ENCODE measurements at places on chromosomes 4 and X.
A peak's percentile ranks its signal among the peaks of the same experiment; 100 is the strongest.

DNA sequence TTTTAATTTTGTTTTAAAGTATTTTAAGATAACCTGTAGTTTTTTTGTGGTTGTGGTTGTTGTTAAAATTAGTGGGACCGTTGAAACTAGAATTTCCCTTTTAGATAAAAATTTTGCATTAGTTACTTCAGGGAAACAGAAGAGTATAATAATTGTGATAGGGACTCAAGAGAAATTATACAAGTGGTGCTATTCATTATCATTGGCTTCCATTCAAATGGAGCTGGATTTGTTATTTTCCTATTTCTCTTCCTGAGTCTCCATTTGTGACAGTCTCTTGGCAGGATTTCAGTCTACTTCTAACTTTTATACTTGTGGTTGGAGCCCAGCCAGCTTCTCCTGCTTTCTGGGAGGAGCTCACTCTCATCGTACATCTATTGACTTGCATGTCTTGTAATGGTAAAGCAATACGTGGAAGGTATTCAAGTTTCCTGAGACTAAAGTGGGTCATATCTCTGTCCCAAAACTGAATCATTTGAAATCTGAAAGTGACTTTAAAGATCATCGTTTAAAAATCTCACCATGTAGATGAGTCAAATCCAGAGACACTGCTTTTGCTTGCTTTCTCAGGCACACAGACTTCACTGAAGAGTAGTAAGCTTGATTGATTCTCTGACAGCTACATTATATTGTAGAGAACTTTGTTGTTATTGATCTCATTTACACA, 155.8 kb downstream of the RPA4 start:
- no peaks in the 10 kb centered on the region for H3K27me3 ChIP-seq
- DNase-seq, result no peak
- H3K4me1 ChIP-seq, result no peaks in the 10 kb centered on the region

DNA sequence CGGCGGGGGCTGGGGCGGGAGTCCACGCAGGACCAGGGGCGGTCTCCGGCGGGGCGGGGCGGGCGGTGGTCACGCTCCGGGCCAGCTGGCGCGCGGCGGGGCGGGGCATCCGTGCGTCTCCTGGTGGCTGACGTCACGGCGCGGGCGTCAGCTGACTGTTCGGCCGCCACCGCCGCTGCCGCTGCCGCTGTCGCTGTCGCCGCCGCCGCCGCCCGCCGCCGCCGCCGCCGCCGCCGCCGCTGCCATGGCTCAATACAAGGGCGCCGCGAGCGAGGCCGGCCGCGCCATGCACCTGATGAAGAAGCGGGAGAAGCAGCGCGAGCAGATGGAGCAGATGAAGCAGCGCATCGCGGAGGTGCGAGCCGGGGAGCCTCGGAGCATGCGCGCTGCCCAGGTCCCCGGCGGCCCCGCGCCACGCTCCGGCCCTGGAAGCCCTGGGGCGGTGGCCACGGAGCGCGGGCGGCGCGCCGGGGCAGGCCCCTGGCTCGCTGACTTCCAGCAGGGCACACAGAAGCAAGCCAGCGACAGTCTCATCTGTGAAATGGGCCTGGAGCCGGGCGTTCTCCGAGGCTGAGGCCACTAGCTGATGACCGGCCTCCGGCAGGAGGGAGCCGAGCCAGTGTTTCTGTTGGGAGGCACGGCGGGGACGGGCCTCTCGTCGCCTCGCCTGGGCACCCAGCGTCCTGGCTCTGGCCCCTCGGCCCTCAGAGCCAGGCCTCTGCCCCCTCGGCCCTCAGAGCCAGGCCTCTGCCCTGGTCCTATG, at the start of gene FAM50A:
Gene FAM50A (plus strand): TSS at position 150 of the 763 bp plus-strand sequence. CDS start 95 bp downstream, at position 245.
- H3K36me3 ChIP-seq, result peaks cover 15% of the 10 kb centered on the region
- peak within 1 kb of the TSS; percentile 46 for H3K4me3 ChIP-seq
- peak; percentile 61 for DNase-seq

DNA sequence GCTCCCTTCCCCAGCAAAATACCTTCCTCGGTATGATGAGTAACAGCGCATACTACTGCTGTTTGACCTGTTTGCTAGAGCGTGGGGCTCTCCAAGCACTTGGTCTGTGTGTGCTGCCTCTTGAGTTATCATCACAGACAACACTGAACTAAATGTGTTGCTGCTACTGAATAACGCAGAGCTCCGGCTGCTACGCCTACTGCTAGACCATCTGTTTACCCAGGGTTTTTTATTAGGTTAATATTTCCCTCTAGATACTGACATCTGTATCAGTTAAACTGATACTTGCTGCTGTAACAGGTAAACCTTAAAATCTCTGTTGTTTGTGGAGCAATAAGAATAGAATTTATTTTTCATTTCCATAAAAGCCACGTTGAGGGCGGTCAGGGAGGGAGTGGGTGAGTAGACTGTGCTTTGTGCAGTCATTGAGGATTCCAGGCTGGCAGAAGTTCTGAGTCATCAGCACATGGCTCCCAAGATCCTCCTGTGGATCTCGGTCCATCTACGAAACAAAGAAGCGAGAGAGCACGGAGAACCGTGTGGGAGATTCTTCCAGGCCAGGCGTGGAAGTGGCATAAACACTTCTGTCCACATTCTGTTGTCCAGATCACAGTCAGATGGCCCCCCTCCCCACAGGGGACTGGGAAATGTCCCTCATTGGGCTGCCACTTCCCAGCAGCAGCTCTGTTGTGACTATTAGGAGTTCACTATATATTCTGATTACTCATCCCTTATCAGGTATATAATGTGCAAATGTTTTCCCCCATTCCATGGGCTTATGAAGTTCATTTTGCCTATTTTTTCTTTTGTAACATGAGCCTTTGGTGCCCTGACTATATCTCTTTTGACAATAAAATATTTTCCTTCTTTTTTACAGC, 14.1 kb downstream of the GRK4 start:
- no peaks in the 10 kb centered on the region for H3K27me3 ChIP-seq
- H3K27ac ChIP-seq, result no peak overlapping the region
- H3K36me3 ChIP-seq, result no peaks in the 10 kb centered on the region
- H3K4me3 ChIP-seq, result no peak overlapping the region
- H3K4me1 ChIP-seq, result no peaks in the 10 kb centered on the region

- no peaks in the 10 kb centered on the region for H3K4me1 ChIP-seq
- H3K36me3 ChIP-seq, result no peaks in the 10 kb centered on the region
- H3K27me3 ChIP-seq, result no peaks in the 10 kb centered on the region
- no peak overlapping the region for H3K4me3 ChIP-seq
- DNase-seq, result no peak
These were observed 55.0 kb downstream of the BEX3 start for GRCh38 chrX:103431316-103431715.

- H3K27ac ChIP-seq, result no peak overlapping the region
- H3K4me3 ChIP-seq, result no peak overlapping the region
- H3K27me3 ChIP-seq, result no peaks in the 10 kb centered on the region
- H3K36me3 ChIP-seq, result no peaks in the 10 kb centered on the region
- no peaks in the 10 kb centered on the region for H3K4me1 ChIP-seq
- DNase-seq, result no peak
These were observed 8.6 kb downstream of the SRD5A3 start for GRCh38 chr4:55354648-55355047.

- no peaks in the 10 kb centered on the region for H3K4me1 ChIP-seq
- no peaks in the 10 kb centered on the region for H3K27me3 ChIP-seq
- peaks cover 38% of the 10 kb centered on the region for H3K36me3 ChIP-seq
- no peak overlapping the region for H3K27ac ChIP-seq
These were observed 162.9 kb downstream of the LRBA start for GRCh38 chr4:150852216-150852615.

DNA sequence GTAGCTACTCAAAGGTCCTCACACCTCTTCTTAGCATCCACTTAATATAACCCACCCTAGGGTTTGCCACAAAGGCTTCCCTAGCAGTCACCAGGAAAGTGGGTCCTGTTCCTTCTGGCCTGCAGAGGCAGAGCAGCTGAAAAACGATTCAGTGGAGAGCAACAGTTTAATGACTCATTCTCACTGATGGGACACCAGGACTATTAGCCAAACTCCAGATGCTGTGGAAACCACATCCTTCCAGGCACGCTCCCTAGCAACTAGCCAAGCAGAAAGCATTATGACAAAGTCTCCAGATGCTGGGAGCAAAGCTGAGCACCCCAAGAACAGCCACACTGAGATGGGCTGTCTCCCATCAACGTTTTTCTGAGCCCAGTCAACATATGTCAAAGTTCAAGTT, 30.3 kb upstream of the UTP14A start:
- H3K4me1 ChIP-seq, result no peaks in the 10 kb centered on the region
- no peaks in the 10 kb centered on the region for H3K27me3 ChIP-seq

- H3K27me3 ChIP-seq, result no peaks in the 10 kb centered on the region
- peak overlapping the region; percentile 32 for H3K4me3 ChIP-seq
- DNase-seq, result no peak
- no peaks in the 10 kb centered on the region for H3K36me3 ChIP-seq
These were observed 978 bp downstream of the HS6ST2 start for GRCh38 chrX:132957211-132958090.

GRCh38 chrX:117743469-117744251, 372.9 kb downstream of the KLHL13 start:
- H3K4me3 ChIP-seq, result no peak overlapping the region
- H3K4me1 ChIP-seq, result no peaks in the 10 kb centered on the region
- no peak overlapping the region for H3K27ac ChIP-seq
- DNase-seq, result no peak
- H3K36me3 ChIP-seq, result no peaks in the 10 kb centered on the region
- no peaks in the 10 kb centered on the region for H3K27me3 ChIP-seq

GRCh38 chrX:150212672-150213480, 150.2 kb upstream of the MAMLD1 start:
- H3K27me3 ChIP-seq, result no peaks in the 10 kb centered on the region
- no peak overlapping the region for H3K4me3 ChIP-seq
- H3K27ac ChIP-seq, result no peak overlapping the region
- no peaks in the 10 kb centered on the region for H3K4me1 ChIP-seq
- no peaks in the 10 kb centered on the region for H3K36me3 ChIP-seq

GRCh38 chr4:2141762-2142451, 82.8 kb downstream of the NAT8L start:
- H3K27ac ChIP-seq, result no peak overlapping the region
- H3K36me3 ChIP-seq, result no peaks in the 10 kb centered on the region
- no peaks in the 10 kb centered on the region for H3K27me3 ChIP-seq
- no peaks in the 10 kb centered on the region for H3K4me1 ChIP-seq
- DNase-seq, result no peak
- no peak overlapping the region for H3K4me3 ChIP-seq

DNA sequence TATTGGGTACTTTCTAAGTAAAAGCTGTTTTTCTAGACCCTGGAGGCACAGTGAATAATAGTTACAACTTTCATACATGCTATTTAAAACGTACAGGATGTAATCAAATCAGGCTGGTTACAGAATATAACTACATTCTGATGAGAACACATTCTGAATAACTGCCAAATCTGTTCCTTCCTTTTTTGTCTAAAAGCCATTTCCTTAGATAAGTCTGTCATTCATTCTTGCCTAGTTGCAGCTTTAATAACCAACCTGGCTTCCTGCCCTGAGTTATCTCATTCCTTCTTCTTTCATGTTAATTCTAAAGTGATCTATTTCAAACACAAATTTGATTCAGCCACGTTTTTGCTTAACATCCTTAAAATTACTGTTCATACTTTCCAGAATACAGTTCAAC, 189.7 kb upstream of the ITM2A start:
- no peaks in the 10 kb centered on the region for H3K4me1 ChIP-seq
- H3K4me3 ChIP-seq, result no peak overlapping the region
- H3K27ac ChIP-seq, result no peak overlapping the region
- H3K36me3 ChIP-seq, result no peaks in the 10 kb centered on the region
- no peak for DNase-seq

DNA sequence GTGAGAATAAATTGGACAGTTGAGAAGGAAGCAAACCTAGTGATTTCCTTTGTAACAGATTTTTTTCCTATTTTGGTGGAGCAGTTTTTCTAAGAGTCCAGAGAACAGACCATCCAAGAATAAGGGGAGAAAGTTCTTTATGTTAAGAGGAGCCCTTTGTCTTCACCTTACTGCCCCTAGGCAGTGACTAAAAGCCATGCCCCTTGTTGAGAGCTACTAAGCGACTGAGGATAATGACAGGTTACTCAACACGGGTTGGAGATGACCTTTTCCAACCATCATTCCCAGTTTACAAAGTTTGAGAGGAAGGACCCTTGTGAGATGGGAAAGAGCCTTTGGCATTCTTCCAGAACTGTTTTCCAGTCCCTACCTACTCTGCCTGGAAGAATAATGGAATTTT, 3.2 kb downstream of the CCDC160 start:
- H3K36me3 ChIP-seq, result no peaks in the 10 kb centered on the region
- H3K4me1 ChIP-seq, result no peaks in the 10 kb centered on the region
- H3K4me3 ChIP-seq, result no peak overlapping the region
- DNase-seq, result no peak

- no peak overlapping the region for H3K4me3 ChIP-seq
- H3K36me3 ChIP-seq, result no peaks in the 10 kb centered on the region
- no peak overlapping the region for H3K27ac ChIP-seq
- no peaks in the 10 kb centered on the region for H3K27me3 ChIP-seq
- DNase-seq, result no peak
- no peaks in the 10 kb centered on the region for H3K4me1 ChIP-seq
These were observed 9.2 kb upstream of the BGN start for GRCh38 chrX:153485396-153486080.

DNA sequence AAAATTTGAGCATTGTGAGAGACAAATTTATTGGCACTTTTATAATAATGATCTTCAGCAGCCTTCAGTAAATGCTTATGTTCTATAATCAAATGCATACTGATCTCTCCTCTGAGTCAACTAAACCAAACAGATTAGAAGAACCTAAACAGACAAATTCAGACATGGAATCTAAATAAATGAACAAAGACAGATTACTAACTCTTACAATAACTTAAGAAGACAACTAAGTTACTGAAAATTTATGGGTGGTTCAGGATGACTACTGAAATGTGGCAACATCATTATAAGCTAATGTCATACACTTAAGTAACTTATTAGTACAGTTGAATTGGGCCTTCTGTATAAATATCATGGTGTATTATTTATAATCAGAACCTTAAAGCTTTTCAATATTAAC, 127.3 kb downstream of the NEK1 start:
- DNase-seq, result no peak
- H3K27me3 ChIP-seq, result no peaks in the 10 kb centered on the region
- no peaks in the 10 kb centered on the region for H3K4me1 ChIP-seq
- no peak overlapping the region for H3K27ac ChIP-seq
- no peaks in the 10 kb centered on the region for H3K36me3 ChIP-seq

DNA sequence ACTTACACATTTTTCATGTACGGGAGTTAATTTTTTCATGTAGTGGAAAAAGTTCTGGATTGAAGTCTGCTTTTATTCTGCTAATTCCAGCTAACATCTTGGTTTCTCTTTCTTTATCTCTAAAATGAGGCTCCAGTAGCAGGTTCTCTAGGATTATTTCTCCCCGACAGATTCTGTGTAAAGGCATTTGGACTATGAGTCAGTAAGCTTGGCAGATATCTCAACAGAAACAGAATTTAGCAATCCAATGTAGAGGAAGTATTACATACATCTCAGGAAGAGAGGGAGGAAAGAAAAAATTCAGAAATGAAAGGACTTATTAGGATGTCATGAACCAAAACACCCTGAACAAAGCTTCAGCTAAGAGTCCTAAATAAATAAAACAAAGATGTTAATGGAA, 1682.3 kb upstream of the TENM3 start:
- no peak overlapping the region for H3K27ac ChIP-seq
- no peak overlapping the region for H3K4me3 ChIP-seq
- no peaks in the 10 kb centered on the region for H3K4me1 ChIP-seq
- no peak for DNase-seq

Data from effector memory CD4-positive, alpha-beta T cell (primary cell).